ENCODE measurements at places on chromosomes 11 and 22.

GRCh38 chr11:66076561-66076960, 6.5 kb downstream of the PACS1 start:
- no peak for DNase-seq

- DNase-seq, result no peak
These were observed 11.7 kb upstream of the POLDIP3 start for GRCh38 chr22:42626431-42626830.

DNA sequence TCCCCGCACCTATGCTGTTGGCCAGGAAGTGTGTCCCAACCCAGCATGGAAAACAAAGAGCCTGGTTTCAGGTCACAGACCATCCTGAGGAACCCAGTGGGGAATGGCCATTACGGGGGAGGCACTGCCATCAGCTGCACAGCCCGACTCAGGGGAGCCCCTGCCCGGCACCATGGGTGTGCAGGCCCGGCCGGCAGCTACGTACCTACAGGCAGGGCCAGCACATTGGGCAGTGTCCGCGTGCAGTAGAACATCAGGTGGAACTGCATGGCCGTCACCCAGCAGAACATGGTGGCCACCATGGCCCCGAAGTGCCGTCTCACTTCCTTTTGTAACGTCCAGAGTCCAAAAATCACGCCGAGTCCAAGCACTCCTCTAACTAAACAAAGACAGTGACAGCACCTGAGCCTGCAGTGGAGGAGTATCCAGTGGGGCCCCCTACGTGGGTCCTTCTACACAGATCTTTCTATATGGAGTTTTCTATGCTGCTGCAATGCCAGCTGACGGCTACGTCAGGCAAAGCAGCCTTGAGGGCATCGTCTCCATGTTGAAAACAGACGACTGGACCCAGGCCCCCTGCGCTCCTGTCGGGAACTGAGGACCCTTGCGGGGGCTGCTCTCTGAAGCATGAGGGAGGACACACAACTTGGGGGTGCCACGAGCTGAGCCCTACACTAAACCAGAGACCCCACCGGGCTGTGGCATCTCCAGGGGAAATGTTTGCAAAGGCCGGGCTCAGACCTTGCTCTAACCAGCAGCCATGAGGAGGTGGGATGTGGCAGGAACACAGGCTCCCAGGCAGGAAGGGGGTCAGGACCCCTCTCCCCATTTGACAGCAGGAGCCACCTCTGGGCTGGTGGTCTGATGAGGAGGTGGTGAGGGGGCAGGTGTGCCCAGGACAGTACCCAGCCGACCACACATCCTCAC, 7.7 kb downstream of the ALG12 start:
- no peak for DNase-seq

GRCh38 chr11:17735818-17736578, 1.4 kb downstream of the KCNC1 start:
- DNase-seq, result no peak

GRCh38 chr11:38594895-38595294, 1996.9 kb upstream of the RAG2 start:
- DNase-seq, result no peak

GRCh38 chr11:104327861-104328511, 164.0 kb upstream of the PDGFD start:
- DNase-seq, result no peak

DNA sequence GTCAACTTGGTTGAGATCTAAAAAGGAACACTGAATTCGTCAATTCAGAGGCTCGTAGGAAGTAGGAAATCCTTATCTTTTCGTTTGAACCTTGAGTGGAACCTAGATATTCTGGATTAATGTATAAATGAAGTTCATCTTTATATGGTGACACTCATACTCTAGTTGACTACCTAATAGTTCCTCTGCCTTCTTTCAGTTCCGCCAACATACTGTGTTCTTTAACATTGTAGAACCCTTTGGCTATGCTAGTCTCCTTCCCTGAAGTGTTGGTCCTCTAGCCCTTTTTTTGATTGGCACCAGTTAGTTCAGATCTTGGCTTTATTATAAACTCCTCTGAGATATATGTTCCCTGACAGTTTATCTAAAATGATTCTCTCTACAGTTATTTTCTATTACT, 1.5 kb downstream of the ATM start:
- DNase-seq, result no peak

DNA sequence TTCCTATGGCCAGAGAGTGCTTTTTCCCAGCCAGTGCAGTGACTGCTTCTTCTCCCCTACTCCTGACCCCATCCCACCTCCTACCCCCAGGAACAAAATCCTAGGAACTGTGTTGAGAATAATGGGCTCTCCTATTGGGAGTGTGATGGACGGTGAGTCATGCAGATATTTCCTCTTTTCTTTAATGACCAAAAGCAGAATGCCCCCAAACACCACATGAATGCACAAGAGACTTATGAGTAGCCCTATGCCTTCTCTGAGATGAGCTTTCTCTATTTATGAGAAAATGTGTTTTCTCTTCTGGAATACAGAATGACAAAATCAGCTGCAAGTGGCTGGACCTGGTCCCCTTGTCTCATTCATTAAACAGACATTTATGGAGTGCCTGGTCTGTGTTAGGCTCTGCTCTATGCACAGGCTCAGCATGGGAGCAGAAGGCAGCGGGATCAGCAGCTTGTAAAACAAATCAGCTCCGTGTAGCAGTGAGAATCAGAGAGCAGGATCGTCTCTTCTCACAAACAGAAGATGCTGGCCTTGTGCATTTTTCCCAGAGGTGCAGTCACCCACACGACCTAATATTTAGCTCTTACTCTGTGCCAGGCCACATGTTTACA, 47.5 kb upstream of the GALNT18 start:
- no peak for DNase-seq

All from activated T-helper 1 cell treated with Interleukin-2 at 50 U/mL for 16 hours (primary cell).